GM23248 (cell line): ENCODE measurements at places on chromosomes 5 and 9.

DNA sequence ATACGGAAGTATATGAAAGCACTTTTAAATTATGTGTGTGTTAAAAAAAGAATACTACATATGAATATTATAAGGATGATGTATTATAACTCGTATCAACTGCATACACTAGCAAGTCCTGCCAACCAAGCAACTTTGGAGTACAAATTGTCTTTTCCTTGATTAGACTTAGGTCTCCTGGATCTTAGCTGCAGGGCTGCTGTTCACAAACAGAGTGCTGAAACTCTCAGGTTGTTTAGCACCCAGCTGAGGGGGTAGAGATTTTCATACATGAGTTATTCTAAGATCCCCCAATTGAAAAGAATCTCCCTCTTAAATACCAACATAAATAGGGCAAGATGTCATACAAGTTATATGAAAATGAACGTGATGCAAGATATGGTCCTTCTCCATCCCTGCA, 149.8 kb upstream of the TNC start:
- DNase-seq = peak; percentile 52

GRCh38 chr5:72598401-72599064, 91.3 kb upstream of the ZNF366 start:
- peak; percentile 53 for DNase-seq

DNA sequence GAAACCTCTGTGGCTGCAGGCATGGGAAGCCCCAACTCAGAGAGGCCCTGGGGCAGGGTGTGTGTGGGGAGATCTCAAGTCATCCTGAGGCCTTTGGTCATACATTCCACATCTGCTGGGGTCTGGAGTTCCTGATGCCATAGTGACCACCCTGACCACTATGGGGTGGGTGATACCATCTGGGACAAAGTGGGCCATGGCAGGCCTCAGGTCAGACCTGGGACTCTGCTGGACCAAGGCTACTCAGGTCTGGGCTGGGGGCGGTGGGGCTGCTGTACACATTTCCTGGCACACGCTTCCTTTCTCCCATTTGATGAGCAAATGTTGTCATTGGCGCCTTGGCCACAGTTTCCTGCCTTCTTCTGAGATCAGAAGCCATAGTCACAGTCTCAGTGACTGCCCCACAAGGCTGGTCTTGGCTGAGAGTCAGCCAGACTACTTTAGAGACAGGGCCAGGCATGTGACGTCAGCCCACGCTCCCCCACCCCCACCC, 15.1 kb upstream of the ACSL6 start:
- DNase-seq = no peak

- DNase-seq = no peak
Observed at GRCh38 chr5:96140084-96140483, 178.4 kb upstream of the ELL2 start.

DNA sequence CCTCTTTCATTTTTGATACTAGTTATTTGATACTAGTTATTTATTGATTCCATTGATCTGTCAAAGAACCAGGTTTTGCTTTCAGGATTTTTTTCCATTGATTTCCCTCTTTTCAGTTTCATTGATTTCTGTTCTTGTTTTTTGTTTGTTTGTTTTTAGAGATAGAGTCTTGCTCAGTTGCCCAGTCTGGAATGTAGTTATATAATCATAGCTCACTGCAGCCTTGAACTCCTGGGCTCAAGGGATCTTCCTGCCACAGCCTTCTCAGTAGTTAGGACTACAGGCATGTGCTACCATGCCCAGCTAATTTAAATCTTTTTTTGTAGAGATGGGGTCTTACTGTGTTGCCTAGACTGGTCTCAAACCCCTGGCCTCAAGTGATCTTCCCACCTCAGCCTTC, 49.9 kb downstream of the FSD1L start:
- no peak for DNase-seq

- peak; percentile 62 for DNase-seq
Observed at GRCh38 chr9:107888773-107889227, 399.2 kb upstream of the KLF4 start.

GRCh38 chr9:129416821-129417539, 203.9 kb downstream of the C9orf50 start:
- no peak for DNase-seq

- peak; percentile 43 for DNase-seq
Observed at GRCh38 chr5:15023846-15024245, 152.3 kb upstream of the ANKH start.

GRCh38 chr9:84940294-84940693, 270.8 kb downstream of the NTRK2 start:
- peak; percentile 75 for DNase-seq

DNA sequence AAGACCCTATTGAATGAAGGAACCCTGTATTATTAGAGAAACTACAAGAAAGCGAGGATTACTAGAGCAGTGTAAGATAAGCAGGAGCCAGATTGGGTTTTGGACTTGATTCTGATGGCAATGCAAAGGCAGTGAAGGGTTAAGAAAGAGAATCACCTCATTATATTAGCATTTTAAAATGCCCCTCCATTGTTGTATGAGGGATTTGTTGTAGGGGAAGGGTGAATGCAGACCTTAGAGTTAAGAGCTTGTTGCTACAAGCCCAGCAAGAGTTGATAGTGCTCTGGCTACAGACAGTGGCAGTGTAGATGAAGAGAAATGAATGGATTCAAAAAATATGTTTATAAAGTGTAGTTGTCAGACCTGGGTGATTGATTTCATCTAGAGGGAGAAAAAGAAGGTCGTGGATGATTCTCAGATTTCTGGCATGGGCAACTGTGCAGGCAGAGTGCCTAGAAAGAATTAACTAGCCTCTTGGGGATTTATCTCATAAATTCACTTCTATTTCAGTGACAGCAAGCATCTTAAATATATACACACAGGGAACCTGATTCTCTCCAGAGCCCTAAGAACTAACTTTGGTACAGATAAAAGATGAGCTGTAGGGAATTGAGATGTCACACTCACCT, 344.8 kb downstream of the ARRDC3 start:
- DNase-seq = no peak

DNA sequence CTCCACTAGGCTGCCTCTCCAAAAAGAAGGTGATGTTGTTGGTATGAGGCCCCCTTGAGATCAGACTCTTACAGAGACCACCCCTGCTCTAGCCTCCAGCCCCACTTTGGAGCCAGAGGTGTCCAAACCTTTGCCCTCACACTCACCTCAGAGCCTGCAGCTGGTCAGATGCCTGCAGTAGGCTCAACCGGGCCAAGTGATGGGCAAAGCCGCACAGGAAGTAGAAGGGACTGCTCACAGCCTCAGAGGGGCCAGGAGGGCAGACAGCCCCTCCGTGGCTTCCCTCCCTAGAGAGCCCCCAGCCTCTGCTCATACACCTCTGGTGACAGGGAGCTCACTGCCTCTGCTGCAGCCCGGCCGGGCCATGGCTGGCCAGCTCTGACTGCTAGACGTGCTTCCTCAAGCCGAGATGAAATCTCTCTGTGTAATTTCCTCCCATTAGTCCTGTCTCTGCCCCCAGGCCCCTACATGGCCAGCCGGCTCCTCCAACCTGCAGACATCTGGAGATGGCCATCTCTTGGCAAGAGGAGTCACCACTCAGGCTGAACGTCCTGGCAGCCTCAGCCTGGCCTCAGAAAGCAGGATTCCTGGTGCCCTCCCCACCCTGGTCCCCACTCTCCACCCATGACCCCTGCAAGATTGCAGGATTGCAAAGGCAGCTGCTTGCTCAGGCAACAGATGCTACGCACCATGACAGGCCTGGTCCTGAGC, 7.3 kb upstream of the TCF7 start:
- DNase-seq = no peak
